Activated CD4-positive, alpha-beta memory T cell treated with anti-CD3 and anti-CD28 coated beads, Interleukin-2, amount 10 ng/mL, durations not matched to agents 7 days and 5 days (primary cell): ENCODE measurements at places on chromosomes 3 and 15.

DNA sequence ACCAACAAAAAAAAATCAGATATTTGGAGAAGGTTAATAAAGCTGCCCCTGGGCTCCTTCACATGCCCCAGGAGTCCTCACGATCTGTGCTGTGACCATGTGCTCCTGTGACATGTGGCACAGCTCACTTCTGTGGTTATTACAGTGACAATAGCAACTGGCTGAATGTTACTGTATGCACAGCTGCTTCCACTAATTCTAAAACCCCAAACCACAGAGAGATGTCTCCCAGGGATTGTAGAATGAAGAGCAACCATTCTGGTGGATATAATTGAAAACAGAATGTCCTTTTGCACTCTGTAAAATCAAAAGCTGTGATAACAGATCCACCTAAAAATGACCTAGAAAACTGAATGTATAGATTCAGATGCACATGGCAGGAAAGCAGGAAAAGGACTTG lies 489.2 kb upstream of the CNTN4 start:
- no peak for DNase-seq

DNA sequence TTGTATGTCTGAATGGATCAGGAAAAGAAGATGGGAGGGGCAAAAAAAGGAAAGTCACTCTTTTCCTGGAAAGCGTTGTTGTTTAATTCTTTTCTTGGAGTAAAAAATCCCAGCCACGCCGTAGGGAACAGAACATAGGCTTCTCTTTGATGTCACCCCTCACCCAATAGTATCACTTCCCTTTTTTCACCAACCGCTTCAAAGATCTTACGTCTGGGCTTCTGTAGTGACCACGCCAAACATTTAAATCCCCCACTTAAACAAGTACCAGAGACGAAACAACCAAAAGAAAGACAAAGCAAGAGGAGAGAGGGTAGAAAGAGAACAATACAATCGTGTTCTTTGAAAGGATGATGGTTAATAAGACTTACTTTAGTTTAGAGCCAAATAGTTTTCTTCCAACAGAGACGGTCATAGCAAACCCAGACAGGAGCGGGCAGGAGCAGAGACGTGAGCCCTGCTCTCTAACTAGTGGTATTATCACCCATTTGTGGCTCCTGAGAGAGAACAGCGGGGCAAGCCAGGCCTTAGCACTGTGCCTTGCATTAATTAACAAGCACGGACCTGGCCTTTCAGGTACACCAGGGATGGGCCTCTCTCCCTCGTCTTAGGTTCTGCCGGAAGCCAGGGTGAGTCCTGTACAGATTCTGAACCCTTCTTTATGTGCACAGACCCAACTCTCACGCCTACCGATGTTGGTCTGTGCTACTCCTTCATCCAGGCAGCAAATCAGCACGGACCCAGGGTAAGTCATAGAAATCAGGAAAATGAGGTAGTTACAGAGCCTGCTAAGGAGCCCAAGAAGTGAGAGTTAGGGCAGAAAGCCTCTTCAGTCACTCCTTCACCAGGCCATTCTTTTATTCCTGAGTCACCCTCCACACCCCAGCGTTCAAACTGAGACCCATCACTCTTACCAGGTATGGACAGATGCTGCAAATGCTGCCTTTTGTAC lies 28.2 kb upstream of the BCL6 start:
- no peak for DNase-seq

GRCh38 chr15:67093504-67093862 lies 28.1 kb downstream of the SMAD3 start:
- DNase-seq, result no peak

DNA sequence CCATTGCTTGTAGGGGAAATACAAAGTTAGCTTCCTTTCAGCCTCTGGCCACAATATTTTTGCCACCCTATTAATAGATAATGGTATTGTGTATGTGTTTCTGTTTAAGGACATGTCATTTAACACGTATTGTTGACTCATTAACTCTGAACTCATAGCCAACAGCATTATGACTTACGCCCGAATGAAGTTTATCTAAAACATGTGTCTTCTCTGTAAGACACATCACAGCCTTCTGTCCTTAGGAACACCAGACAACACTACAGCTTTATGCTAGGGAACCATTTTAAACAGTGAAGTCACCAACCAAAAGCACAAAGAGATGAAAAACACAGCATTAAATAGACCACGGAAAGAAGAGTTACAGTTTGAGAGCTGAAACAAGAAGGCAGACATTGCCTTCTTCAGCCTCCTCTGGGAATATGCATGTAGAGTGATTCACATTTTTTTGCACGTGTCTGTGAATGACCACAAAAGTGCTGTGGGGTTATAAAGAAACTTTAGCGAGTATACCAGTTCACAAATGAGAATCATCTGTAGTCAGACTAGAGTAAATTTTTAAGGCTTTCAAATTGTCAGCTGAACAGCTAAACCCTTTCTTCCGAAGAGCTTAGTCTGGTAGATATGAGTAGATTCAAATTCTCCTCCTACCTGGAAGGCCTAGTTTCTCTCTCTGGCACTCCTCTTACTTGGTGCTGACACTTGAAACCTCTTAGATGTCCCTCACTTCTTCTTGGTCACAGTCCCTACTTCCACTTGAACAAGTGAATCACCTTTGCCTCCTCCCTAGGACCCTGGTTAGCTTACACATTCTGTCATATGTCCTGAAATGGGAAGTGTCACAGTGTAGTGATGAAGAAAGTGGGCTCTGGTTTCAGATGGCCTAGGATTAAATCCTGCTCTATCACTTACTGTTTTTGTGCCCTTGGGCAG lies 32.2 kb downstream of the MCTP2 start:
- no peak for DNase-seq

- no peak for DNase-seq
These were observed 321.6 kb upstream of the DNAJC19 start for GRCh38 chr3:181311186-181311585.

DNA sequence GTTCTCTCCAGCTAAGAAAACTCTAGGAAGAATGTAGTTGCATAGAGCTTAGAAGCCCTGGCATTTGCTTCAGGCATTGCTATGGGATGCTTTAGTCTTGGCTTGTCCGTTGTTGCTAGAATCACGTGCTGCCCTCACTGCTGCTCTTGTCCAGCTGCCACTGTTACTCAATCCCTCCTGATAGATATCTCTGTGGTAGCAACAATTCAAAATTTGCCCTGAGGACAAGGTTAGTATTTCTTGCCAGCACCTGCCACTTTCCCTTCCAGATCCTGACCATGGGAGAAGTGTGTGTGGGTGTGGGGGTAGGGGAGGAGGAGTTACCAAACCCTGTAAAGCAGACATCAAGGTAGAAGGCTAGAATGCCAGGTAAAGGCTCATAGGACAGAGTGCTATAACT lies 113.8 kb downstream of the PPM1L start:
- no peak for DNase-seq

DNA sequence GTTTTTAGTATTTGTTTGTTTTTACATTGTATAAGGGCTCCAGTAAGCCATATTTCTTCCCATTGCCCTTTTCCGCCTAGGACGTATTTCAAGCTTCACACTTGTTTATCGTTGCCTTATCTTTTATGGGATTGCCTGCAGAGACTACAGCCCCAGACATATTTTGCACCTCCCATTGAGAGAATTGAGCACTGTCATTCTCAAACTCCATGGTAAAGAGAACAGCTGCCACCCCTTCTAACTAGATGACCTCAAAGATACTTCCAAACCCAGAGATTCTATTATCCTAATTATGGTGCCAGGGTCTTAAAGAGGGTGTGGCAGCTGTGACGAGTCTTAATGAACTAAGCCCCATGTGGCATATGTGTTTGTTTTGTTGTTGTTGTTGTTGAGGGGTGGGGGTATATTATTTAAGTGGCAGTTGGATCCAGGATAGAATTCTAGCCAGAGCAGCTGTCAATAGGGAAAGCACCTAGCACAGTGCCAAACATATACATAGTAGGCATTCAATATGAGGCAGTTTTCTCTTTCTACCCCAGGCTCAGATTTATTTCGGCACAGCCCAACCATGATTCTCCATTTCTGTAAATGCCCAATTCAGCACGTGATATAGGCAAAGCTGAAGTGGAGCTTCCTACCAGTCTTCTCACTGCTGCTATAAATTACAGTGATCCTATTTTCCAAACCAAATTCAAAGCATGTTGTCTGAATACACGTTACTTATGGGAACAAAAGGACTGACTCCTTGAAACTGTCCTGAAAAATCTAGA lies 932 bp upstream of the TP53BP1 start:
- DNase-seq, result no peak

- no peak for DNase-seq
These were observed 532.0 kb upstream of the GBE1 start for GRCh38 chr3:82293435-82293834.

- no peak for DNase-seq
These were observed 14.9 kb downstream of the CCDC32 start for GRCh38 chr15:40549894-40550293.

DNA sequence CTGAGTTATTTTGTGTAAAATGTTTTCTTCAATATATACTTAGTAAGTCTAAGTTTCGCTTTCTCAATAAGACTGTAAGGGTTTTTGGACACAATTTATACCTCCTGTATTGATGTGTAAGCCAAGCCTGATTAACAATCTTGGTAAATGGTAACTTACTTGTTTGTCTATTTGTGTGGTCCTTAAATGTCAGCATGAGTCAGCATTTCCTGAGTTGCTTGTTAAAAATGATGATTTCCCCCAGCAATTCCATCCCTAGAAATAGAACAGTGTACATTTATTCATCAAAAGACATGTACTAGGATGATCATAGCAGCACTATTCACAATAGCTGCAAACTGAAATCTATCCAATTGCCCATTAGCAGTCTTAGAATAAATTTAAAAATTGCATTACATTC lies 53.4 kb upstream of the LRIG1 start:
- DNase-seq, result no peak

DNA sequence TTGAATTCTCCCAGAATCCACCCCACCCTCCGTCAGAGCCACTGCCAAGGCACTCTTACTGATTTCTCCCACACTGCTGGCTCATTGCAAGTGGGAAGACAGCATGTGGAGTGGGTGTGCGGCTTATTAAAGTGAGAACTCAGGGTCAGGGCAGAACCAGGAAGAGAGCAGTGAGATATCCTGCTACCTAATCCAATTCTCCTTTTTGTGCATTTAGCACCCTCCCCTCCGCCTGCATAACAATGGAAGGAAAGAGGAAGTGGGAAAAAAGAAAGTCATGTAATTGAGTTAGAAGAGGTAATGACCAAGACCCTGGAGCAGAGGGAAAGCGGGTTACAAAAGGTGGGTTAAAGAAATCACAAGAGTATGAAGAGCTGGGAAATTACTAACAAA lies 27.8 kb upstream of the PIK3CB start:
- no peak for DNase-seq

GRCh38 chr15:50312636-50313035 lies 42.4 kb downstream of the GABPB1 start:
- no peak for DNase-seq

DNA sequence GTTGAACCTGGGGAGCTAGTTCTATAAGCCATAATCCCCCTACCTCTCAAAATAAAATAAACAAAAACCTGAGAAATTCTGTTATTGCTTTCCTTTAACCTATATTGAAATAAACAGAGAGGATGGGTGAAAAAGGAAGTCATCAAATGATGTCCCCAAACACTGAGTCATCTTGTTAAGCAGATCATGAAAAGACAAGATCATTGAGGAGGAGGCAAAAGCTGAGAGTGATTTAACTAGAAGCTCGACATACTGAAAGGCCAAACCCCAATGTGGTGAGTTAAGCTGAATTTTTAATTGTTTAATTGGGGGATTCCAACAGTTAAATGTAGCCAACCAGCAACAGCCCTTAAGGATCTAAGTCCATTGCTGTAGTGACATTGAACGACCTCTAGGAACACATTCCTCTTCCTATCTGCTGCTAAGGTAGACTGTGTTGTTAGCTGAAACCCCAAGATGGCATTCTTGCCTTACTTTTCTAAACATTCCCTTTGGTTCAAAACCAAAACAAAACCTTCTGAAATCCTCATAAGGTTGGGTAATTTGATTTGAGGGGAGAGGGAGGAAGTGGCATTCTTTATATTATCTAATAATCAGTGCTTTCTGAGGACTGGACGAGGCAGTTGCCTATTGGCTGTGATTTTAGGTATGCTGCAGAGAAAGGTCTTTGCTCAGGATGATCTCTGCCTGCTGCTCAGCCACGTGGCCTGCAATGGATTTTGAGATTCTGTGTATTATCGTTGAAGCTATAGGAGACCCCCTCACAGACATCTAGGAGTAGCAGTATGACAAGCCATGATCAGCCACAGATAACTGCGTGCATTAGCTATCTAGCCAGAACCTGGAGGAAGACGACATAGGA lies 62.7 kb upstream of the BNIP2 start:
- DNase-seq, result no peak

GRCh38 chr3:2261747-2262146 lies 163.1 kb downstream of the CNTN4 start:
- no peak for DNase-seq

DNA sequence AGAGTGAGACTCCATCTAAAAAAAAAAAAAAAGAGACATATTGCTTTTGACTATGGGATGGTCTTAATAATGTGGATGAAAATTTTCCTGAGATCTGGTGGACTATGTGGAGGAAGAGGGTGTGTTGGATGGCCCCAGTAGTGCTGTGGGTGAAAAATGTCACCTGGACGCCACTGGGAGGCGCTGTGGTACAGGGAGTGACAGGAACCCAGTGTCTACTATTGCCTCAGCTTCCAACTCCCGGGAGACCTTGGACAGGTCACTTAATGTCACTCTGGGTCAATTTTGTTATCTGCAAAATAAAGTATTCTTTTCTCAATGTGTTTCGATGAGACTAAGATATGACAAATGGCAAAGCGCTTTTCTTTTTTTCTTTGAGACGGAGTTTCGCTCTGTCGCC lies 27.7 kb upstream of the DCP1A start:
- peak; percentile 66 for DNase-seq

DNA sequence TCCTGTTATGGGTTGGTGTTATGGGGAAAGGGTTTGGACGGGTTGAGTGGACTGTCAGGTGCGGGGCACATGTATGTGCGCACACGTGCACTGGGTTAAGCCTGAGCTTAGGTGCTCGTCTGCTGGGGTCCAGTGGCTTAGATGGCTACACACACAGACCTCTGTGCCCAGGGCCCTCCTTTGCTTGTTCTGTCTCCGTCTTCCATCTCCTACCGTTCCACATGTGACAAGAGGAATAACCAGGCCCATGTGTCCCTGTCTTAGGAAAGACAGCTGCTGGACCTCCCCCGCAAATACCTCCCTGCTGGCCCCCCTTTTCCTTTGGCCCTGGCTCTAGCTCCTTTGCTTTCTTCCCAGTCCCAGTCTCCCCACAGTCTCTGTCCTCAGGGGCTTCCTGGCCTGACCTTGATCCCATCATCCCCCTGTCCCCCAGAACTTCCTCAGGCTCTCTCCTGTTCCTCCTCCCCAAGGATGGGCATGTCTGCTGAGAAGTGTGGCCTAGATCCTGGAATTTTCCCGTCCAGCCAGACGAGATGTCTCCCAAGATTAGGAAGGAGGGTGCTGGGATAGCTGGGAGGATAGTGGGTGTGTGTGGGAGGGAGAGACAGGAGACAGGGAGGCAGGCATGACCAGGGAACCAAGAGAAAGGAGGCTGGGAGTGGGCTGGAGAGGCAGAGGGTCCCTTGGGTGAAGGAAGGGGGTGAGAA lies 797 bp upstream of the THPO start:
- no peak for DNase-seq

DNA sequence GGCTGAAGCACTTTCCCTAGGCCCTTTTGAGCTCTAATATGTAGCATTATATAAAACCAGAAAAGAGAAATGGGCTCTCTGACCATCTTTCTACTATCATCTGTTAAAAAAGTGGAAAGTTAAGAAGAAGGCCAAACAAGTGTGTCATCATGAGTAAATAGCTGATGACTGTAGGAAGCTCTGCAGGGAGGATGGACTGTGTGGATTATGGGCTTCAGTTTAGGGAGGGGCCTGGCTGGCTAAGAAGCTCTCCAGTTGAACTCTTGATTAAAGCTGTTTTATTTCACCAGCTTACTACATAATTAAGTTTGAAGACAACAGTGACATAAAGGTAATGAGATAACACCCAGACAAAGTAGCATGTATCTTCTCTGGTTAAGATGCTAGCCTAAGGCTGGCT lies 30.6 kb downstream of the INTS14 start:
- no peak for DNase-seq
